ELF-1 (cell line): ENCODE measurements at places on chromosomes 7 and 10.

GRCh38 chr7:92778972-92779371 lies 57.4 kb downstream of the CDK6 start:
- DNase-seq = no peak

DNA sequence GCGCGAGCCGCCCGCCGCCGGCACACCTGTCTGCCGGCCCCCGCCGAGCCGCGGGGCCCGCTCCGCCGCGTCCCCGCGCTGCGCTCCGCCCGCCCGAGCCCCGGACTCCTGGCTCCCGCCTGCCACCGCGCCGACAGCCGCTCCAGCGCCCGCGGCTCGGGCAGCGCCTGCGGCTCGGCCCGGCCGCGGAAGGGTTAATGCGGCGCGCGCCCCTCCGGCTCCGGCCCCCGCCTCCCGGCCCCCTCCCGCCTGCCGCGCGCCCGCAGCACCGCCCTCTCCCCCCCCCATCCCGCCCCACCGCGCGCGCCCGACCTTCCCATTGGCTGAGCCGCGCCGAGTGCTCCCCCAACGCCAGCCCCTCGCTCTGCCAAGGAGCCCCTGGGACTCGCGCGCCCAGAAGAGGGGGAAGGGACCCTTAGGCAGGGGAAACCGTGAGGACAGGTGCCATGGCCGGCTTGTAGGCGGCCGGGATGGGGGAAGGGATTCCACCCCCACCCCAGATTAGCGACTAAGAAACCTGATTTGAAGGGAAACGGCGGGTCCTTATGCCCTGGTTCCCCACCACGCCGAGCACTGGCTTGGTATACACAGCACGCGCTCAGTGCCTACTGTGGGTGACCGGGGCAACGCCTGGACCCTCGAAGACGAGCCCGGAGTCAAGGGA lies at the start of gene KCNH2:
Gene KCNH2, minus strand, starts transcription at position 196 of the 664 bp plus-strand sequence. CDS start 408 bp downstream, outside the sequence.
- DNase-seq = peak; percentile 79

- DNase-seq = no peak
Observed at GRCh38 chr10:77210645-77211044, 427.0 kb downstream of the KCNMA1 start.

GRCh38 chr7:121049028-121049791 lies 60.7 kb downstream of the CPED1 start:
- no peak for DNase-seq

- no peak for DNase-seq
Observed at GRCh38 chr7:30855936-30856335, 55.7 kb upstream of the AQP1 start.

- DNase-seq = no peak
Observed at GRCh38 chr7:123112833-123113232, 86.9 kb downstream of the SLC13A1 start.

DNA sequence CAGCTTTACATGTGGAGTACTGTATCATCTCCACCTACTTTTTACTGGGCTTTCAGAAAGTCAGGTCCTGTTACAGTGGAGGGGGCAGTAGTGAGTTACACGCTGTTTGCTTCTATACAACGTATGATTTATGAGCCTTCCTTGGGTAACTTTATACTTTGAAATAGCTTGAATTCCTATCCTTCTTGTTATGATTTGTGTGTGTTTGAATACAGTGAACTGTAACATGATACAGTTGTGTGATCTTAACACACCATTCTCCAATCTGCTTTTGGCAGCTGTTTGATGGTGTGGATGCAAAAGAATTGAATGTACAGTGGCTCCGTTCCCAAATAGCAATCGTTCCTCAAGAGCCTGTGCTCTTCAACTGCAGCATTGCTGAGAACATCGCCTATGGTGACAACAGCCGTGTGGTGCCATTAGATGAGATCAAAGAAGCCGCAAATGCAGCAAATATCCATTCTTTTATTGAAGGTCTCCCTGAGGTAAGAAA lies 41.7 kb downstream of the SP8 start:
- no peak for DNase-seq

DNA sequence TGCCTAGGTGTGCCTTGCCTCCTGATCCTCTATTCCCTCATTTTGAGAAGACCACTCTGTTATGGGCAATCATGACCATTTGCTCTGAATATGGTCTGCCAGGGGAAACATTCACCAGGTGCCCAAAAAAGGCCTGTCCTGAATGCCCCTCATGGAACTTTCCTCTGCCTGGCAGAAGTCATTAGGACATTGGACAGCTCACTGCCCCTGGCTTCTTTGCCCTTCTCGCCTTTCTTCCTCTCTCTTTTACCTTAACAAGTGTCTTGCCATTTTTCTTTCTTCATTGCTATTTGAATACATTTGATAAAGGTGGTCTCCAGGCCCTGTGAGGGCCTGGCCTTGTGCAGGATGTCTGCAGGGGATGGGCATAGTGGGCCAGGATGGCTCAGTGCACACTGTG lies 20.3 kb downstream of the MBL2 start:
- no peak for DNase-seq

DNA sequence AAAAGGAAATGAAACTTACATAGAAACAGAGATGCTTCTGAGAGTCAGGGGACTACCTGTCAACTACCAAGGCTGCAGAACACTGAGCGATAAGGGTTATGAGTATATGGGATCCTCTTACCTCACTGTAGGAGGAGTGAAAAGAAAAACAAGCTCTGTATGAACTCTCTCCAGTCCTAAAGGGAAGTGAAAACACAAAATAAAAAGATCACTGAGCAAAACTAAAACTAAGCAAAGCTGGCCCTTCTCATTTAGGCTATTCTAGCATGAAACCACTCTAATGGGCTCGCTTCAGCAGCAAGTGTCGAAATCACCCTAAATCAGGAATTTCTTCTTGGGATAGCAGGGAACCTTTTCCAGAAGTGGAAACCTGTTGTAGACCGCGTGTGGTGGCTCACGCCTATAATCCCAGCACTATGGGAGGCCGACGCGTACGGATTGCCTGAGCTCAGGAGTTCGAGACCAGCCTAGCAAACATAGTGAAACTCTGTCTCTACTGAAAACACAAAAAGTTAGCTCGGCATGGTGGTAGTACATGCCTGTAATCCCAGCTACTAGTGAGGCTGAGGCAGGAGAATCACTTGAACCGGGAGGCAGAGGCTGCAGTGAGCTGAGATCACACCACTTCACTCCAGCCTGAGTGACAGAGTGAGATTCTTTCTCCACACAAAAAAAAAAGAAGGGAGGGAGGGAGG lies 27.0 kb downstream of the DCLRE1C start:
- no peak for DNase-seq

GRCh38 chr7:139942636-139943035 lies 113.6 kb downstream of the TBXAS1 start:
- no peak for DNase-seq

- DNase-seq = no peak
Observed at GRCh38 chr7:116258734-116259133, 48.4 kb downstream of the TES start.

- DNase-seq = no peak
Observed at GRCh38 chr10:24382596-24382978, 173.6 kb downstream of the KIAA1217 start.

DNA sequence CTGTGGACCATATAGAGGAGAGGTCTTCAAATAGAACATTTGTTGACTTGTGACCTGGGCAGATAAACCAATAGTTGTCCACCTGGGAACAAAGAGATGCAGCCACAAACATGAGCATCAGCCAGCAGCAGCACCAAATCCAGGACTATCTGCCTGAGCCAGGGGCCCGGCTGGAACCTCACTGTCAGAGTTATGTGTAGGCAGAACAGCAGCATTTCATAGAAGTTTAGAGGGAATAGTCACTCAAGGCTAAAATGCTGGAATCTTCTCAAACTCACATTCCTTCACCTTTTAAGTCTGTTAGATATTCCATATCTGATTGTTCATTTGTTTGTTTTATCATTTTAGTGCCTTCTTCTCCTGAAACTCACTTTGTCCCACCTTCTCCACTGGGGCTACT lies 72.2 kb upstream of the IL6 start:
- no peak for DNase-seq

GRCh38 chr10:30671026-30671616 lies 41.6 kb upstream of the LYZL2 start:
- DNase-seq = peak; percentile 69

DNA sequence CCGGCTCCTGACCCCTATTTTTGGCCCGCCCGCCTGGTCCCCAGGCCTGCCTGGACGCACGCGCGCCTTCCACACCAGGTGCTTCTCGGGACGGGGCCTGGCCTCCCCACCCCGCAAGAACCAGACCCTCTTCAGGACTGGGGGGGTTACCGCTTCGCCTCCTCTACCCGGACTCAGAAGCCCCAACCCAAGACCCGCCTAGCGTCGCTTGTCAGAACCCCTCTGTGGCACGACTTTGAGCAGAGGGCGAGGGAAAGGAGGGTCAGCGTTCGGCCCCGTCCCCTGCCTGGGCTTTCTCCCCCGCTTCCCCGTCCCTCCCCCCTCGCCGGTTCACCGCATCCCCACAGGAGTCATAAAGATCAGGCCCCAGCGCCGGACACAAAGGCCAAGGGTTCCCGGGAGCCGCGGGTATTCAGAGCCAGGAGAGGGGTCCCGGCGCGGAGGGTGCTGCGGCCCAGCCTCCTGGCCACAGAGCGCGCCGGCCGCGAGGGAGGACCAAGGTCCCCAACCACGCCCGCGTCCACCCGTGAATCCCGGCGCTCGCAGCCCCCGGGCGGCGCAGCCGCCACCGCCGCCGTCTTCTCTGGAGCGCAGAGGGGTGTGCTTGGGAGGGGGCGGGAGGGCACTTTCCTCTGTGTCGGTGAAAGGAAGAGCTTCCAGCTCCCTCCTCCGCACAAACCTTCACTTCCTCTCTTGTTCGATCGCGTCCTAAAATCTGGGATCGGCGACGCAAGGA lies 351.9 kb downstream of the DNAJB6 start:
- DNase-seq = peak; percentile 59

DNA sequence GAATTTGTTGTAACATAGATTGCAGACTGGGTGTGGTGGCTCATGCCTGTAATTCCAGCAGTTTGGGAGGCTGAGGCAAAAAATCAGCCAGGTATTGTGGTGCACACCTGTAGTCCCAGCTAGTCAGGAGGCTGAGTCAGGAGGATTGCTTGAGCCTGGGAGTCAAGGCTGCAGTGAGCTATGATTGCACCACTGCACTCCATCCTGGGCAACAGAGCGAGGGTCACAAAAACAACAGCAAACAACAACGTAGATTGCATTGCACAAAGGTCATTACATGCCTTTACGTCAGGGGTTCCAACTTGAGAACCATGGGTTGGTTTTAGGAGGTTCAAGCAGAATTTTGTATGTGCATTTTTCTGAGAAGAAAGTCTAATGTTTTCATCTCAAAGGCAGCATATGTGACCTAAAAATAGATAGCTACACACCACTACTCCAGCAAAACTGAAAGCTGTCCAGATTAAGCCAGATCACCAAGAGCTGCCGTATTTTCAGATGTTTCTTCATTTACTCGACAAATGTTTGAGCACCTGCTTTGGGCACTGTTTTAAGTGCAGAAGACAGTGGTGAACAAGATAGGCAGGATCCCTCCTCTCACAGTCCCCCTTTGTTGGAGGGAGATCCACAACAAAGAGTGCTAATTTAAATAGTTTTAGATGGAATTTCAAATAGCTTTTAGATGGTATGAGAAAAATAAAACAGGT lies 28.3 kb upstream of the CYP26C1 start:
- DNase-seq = no peak

- DNase-seq = peak; percentile 74
Observed at GRCh38 chr7:73526896-73527821, 5.1 kb upstream of the BAZ1B start.

DNA sequence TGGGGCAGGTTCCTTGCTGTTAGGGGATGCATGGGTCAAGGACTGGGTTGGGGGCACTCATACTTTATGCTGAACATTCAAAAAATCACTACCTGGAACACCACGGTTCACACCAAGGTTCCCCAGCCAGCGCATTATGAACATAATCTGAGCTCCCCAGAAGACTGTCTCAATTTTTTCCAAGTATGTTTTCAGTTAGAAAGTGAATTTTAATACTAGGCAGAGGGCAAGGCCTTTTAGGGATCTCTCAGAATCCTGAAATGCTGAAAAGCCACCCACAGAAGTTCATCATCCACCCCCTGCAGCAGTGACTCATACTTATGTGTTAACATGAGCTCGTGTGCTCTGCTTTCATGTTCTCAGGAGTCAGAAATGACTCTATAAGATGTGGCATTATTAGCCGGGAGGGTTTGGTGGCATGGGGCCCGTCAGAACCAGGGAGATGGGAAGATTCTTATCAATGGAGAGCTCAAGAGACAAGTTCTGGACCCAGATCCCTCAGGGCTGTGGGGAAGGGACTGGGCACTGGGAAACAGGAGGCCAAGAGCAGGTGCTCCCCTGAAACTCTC lies 185.2 kb upstream of the ITGB1 start:
- no peak for DNase-seq

- DNase-seq = no peak
Observed at GRCh38 chr10:130615457-130615856, 479.3 kb downstream of the GLRX3 start.

GRCh38 chr7:18762189-18762588 lies 266.6 kb downstream of the HDAC9 start:
- DNase-seq = no peak
